ENCODE measurements at places on chromosomes 2 and 18.

- no peak for DNase-seq
These were observed 41.9 kb downstream of the TMEM247 start for GRCh38 chr2:46521215-46521683.

- DNase-seq: no peak
These were observed 130.8 kb upstream of the ID2 start for GRCh38 chr2:8550937-8551621.

DNA sequence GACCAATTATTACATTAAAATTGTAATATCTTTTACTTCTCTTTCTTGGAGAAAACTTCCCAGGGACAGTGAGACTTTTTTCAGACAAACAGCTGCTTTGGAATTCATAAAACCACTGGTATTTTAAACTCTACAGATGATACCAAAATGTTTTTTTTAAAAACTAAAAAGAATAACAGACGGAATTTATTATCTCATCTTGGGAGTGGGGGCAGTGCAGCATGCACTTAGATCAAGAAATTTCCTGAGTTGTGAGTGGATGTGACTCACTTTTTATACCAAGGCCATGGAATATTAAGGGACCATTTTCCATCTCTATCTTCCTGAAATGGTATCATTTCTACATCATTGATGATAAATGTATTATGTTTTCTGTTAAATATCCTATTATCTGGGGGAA, 422.8 kb upstream of the HNRNPA3 start:
- DNase-seq: no peak

- no peak for DNase-seq
These were observed 645 bp downstream of the MIB1 start for GRCh38 chr18:21741312-21741561.

GRCh38 chr18:67266246-67267237, 250.0 kb downstream of the DSEL start:
- no peak for DNase-seq

DNA sequence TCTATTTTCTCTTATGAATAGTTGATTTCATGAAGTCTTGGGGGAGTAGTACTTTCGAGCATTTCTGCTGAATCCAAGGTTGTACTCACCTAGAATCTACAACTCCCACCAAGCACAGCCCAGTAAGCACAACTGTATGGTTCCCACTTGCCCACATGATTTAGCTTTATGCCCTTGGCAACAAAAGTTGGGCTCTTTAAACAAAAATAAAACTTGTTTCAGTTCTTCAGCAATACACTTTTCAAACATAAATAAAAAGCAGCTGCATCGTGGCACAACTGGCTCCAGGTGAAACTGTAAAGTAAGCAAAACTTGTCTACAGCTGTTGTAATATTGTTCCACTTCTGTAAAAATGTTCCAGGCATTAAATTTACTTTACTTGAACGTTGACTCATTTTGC, 99.8 kb upstream of the FSIP2 start:
- DNase-seq: no peak

GRCh38 chr2:149076863-149077412, 38.4 kb downstream of the LYPD6B start:
- DNase-seq: no peak

DNA sequence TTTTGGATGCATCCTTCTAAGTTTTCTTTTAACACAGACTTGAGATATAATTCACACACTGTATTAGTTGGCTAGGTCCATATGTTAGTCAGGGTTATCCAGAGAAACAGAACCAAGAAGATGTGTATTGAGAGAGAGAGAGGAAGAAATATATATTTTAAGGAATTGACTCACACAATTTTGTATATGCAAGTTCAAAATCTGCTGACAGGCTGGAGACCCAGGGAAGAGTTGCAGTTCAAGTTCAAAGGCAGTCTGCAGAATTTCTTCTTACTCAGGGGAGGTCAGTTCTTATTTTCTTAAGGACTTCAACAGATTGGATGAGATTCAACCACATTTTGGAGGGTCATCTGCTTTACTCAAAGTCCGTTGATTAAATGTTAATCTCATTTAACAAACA, 23.0 kb upstream of the MRO start:
- no peak for DNase-seq

DNA sequence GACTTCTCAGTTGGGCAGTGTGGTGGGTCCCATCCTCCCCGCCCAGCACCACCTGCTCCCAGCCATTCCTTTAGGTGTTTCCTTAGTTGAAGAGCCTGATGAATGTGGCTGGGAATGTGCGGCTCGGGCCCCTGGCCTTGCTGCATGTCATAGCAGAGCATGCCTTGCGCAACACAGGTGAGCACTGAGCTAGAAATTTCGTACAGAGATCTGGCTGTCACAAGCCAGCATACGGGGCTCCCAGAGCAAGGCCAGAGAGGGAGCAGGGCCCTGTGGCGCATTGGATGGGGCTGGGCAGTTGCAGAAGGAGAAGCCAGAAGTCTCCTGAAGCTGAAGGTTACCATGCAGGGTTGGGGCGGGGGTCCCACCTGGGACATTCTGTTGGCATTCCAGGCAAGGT, 129.7 kb downstream of the WDSUB1 start:
- DNase-seq: no peak

GRCh38 chr2:222320436-222321395, 21.9 kb upstream of the PAX3 start:
- DNase-seq: no peak

GRCh38 chr2:99473518-99474083, 16.2 kb downstream of the REV1 start:
- DNase-seq: no peak

DNA sequence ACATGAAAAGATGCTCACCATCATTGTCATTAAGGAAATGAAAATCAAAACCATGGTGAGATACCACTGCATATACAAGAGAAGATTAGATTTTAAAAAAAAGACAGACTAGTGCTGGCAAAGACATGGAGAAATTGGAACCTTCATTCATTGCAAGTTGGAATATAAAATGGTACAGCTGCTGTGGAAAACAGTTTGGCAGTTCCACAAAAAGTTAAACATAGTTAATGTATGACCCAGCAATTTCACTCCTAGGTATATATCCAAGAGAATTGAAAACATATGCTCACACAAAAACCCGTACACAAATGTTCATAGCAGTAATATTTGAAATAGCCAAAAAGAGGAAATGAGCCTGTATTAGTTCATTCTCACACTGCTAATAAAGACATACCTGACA, 33.7 kb upstream of the MBOAT2 start:
- no peak for DNase-seq

DNA sequence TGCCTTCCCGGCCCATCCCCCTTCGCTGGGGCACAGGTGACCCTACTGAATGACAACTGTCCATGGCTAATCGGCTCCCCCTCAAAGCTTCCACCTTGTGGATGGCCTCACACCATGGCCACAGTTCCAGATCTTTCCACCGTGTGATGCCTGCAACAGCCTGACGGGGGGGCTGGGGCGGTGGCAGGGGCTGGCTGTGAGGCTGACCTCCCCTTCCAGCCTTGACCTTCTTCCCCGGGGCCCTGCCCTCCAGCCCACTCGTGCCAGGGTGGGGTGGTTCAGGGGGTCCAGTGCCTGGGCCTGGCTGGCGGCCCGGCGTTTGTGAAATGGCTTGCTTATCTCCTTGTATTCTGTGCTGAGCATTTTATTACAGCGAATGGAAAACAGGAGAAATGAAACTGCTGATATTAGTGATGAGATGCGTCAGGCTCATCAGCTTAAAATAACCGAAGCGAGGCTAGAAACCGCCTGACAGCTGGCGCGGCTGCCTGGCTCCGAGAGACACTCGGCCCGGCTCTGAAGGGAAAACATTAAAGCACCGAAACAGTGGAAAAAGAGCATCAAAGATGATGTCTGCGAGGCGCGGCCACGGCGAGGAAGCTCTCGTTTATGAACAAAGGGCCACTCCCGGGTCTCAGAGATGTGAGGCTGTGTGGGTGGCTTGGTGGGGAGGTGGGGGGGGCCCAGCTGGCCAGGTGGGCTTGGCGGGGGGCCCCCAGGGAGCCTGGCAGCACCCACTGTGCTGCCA, 916 bp upstream of the PDCD1 start:
- peak; percentile 70 for DNase-seq

DNA sequence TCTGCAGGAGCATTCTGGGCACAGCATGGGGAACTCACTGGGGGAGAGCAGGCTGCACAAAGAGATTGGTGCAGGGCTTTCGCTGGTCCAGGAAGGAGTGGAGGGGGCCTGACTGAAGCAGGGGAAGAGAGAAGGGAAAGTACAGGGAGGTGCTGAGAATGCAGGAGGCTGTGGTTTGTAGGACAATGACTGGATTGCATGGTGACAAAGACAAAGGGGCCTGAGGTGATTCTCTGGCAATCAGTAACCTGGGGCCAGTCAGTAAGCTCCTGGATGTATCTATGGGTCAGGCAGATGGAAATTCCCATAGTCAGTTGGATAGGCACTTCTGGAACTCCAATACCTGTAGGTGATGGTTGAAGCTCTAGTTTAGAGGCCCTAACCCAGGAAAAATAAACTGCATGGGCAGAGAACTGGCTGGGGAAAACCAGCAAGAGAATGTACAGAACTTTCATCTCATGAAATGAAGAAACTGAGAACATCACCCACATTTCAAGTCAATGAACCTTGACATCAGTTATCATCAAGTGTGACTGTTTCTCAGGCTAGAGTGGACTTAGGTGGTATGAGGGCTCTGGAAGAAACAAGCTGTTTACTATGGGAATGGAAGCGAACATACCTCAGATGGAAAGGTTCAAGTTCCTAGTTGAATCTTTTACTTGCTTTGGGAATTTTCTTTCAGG, 193.2 kb downstream of the TPGS2 start:
- DNase-seq: no peak

DNA sequence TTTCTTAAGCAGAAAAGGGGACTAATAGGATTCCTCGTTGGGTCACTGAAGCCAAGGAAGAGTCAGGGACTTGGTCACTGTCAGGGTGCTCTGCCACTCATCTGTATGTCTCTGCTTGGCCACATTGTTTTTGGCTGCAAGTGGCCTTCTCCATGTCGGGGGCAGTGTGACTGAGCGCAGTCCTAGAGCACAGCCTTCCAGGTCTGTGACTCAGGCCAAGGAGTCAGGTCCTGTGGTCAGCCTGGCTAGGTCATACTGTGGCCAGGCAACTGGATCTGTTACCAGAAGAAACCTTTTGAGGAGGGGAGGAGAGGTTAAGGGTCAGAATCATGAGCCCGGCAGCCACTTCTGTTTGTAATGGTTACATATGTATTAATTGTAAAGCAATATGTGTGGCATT, 61.3 kb downstream of the GALNT1 start:
- no peak for DNase-seq

DNA sequence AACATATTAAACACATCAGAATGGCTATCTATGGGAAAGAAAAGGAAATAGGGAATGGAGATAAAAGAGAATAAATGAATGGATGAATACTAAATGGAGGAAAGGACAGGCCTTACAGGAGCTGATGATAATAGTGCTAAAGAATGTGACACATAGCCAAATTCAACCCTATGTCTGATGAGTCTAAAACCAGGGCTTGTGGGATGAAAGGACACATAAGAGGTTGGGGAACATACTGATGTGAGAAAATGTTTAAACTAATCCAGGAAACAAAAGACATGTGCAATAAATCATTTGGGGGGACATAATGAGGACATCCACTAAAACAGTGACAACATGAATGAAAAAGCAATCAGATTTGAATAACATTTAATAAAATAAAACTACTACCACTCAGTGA, 120.0 kb downstream of the DYM start:
- DNase-seq: no peak

DNA sequence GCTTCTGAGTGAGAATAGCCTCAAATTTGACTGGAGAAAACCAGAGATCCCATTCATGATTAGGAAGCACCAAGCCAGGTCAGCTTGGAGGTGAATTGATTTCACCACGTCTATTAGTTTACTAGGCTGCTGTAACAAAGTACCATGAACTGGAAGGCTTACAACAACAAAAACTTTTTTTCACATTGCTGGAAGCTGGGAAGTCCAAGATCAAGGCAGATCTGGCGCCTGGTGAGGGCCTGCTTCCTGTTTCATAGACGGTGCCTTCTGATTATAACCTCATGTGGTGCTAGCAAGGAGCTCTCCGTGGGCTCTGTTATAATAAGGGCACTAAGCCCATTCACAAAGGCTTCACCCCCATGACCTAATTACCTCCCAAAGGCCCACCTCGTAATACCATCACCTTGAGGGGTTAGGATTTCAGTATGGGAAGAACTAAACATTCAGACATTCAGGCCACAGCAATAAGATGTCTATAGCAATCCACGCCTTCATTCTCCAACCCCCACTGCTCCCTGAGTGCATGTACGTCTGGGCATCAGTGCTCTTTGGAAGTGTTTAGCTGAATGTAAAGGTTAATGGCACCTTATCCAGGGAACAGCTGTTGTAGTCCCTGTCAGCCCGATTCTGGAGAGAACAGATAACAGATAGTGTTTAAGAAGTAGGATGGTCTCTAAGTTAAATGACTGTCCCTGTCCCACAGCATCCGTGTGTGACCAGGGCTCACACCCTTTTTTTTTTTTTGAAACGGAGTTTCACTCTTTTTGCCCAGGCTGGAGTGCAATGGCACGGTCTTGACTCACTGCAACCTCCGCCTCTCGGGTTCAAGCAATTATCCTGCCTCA, 89.2 kb downstream of the SOCS6 start:
- DNase-seq: no peak

DNA sequence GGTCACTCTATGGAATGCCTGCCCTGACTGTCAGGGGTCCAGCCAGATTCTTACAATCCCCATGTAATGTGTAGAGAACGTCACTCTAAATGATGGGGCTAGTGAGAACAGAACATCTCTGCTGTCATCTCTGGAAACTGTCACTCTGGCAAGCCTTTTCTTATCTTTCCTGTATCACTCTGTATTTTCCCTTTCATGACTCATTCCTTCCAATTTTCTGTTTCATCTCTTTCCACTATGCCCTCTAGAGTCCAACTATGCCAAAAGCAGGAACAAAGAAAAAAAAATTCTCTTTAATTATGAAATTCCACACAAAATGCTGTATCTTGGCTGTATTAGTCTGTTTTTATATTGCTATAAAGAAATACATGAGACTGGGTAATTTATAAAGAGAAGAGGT, 608.8 kb downstream of the ADCYAP1 start:
- DNase-seq: no peak

- no peak for DNase-seq
These were observed 282.0 kb downstream of the THSD7B start for GRCh38 chr2:137047369-137047768.

GRCh38 chr2:173252581-173252980, 102.1 kb upstream of the CDCA7 start:
- DNase-seq: no peak

DNA sequence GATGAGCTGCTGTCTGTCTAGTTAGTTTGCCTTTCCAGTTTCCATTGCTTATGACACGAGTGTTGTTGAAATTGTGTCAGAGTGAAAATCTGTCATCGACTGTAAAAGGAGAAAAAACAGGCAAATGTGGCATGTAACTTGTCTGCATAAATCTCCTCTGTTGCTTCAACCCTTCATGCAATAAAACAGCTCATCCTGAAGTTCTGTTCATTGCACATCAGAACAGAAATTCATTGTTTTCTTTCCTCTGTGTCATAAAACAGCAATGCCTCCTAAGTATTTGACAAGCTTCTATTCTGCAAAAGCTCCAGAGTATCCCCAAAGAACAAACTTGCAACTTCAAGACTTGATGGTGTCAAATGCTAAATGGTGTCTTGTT, 432.1 kb downstream of the MEIS1 start:
- no peak for DNase-seq

- DNase-seq: no peak
These were observed 61.2 kb upstream of the LRPPRC start for GRCh38 chr2:44056947-44057346.

- no peak for DNase-seq
These were observed 236.2 kb downstream of the ETAA1 start for GRCh38 chr2:67633212-67633856.
